ENCODE measurements at places on chromosomes 2 and 18.

DNA sequence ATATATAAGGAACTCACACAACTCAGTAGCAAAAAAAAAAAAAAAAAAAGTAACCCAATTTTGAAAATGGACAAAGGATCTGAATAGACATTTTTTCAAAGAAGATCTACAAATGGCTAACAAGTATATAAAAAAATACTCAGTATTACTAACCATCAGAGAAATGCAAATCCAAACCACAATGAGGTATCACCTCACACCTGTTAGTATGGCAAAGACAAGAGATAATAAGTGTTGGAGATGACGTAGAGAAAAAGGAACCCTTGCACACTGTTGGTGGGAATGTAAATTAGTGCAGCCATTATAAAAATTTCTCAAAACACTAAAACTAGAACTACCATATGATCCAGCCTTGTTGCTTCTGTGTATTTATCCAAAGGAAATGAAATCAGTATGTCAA, 5.8 kb upstream of the CNDP1 start:
- no peaks in the 10 kb centered on the region for H3K4me1 ChIP-seq
- peaks cover 5% of the 10 kb centered on the region for H3K36me3 ChIP-seq
- no peak overlapping the region for H3K4me3 ChIP-seq
- no peak for DNase-seq
- H3K27ac ChIP-seq = no peak overlapping the region

DNA sequence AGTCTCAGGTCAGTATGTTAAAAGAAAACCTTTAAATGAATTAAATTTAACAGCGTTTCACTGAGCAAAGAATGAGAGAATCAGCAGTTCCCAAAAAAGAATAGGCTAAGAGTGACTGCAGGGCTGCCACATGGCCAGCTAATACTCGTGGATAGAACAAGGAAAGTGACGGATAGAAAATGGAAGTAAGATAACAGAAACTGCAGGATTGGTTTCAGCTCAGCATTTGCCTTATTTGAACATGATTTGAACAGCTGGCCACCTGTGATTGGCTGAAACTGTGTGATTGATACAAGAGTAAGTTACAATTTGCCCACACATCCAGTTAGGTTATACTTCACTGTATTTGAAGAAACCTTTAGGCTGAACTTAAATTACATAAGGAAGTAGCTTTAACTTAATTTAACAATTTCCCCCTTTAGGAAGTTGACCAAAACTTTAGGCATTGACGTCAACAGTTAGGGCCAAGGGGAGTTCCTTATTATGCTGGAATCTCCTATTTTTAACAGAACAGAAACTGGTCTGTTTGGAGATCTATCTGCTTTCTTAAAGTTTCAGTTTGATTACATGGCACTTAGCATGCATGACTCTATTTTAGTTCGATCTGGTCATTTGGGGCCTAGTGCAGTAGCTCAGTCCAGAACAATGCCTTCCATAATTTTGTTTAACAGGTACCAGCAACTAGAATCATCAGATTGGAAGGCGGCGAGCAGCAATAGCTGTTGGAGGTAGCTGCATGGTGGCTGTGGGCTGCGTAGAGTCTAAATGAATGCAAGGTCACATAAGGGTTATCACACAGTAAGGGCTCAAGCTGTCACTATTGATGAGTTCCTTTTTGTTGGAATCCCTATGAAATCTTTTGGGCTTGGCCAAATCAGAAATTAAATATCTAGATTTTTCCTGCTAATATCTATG, 143.4 kb downstream of the TRIM43 start:
- H3K4me1 ChIP-seq = no peaks in the 10 kb centered on the region
- H3K4me3 ChIP-seq = no peak overlapping the region
- H3K36me3 ChIP-seq = no peaks in the 10 kb centered on the region
- H3K27me3 ChIP-seq = peaks cover 2% of the 10 kb centered on the region
- DNase-seq = no peak

GRCh38 chr2:8722986-8723385, 41.1 kb downstream of the ID2 start:
- no peak for DNase-seq
- H3K27me3 ChIP-seq = no peaks in the 10 kb centered on the region
- no peak overlapping the region for H3K27ac ChIP-seq
- H3K4me1 ChIP-seq = no peaks in the 10 kb centered on the region

- DNase-seq = no peak
- H3K36me3 ChIP-seq = peaks cover 21% of the 10 kb centered on the region
- no peak overlapping the region for H3K4me3 ChIP-seq
- H3K27ac ChIP-seq = no peak overlapping the region
- no peaks in the 10 kb centered on the region for H3K27me3 ChIP-seq
These were observed 13.4 kb downstream of the BCL11A start for GRCh38 chr2:60540074-60540473.

- peaks cover 2% of the 10 kb centered on the region for H3K36me3 ChIP-seq
- DNase-seq = no peak
- peaks cover 86% of the 10 kb centered on the region for H3K4me1 ChIP-seq
- H3K4me3 ChIP-seq = peak overlapping the region; percentile 43
These were observed 82.5 kb downstream of the GBX2 start for GRCh38 chr2:236085647-236086046.

DNA sequence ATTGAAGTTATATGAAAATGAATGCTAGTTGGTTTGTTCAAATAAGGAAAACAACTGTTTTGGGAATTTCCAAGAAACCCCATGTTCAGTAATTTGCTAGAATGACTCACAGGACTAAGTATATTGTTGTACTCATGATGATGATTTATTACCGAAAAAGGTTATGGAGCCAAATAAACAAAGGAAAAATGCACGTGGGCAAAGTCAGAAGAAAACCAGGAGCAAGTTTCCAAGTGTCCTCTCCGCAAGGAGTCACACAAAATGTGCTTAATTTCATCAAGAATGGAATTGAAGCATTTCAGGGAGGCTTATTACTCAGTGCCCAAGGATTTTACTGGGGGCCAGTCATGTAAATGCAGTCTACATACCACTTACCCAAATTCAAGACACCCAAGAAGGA, 1652.4 kb upstream of the TMEFF2 start:
- no peak for DNase-seq
- no peaks in the 10 kb centered on the region for H3K36me3 ChIP-seq
- H3K4me3 ChIP-seq = no peak overlapping the region
- peaks cover 28% of the 10 kb centered on the region for H3K4me1 ChIP-seq

- H3K4me3 ChIP-seq = no peak overlapping the region
- peaks cover 24% of the 10 kb centered on the region for H3K4me1 ChIP-seq
- no peak overlapping the region for H3K27ac ChIP-seq
- DNase-seq = no peak
- H3K36me3 ChIP-seq = peaks cover 2% of the 10 kb centered on the region
- H3K27me3 ChIP-seq = no peaks in the 10 kb centered on the region
These were observed 156.2 kb downstream of the SH3RF3 start for GRCh38 chr2:109285244-109285651.

- H3K36me3 ChIP-seq = peaks cover 18% of the 10 kb centered on the region
- DNase-seq = no peak
- H3K27ac ChIP-seq = peak overlapping the region; percentile 92
- H3K4me1 ChIP-seq = peaks cover 36% of the 10 kb centered on the region
These were observed 71.4 kb upstream of the ITGB6 start for GRCh38 chr2:160271171-160272086.

GRCh38 chr2:67970071-67970470, 92.7 kb downstream of the C1D start:
- no peak overlapping the region for H3K4me3 ChIP-seq
- no peaks in the 10 kb centered on the region for H3K4me1 ChIP-seq
- no peak for DNase-seq
- no peak overlapping the region for H3K27ac ChIP-seq
- no peaks in the 10 kb centered on the region for H3K36me3 ChIP-seq

DNA sequence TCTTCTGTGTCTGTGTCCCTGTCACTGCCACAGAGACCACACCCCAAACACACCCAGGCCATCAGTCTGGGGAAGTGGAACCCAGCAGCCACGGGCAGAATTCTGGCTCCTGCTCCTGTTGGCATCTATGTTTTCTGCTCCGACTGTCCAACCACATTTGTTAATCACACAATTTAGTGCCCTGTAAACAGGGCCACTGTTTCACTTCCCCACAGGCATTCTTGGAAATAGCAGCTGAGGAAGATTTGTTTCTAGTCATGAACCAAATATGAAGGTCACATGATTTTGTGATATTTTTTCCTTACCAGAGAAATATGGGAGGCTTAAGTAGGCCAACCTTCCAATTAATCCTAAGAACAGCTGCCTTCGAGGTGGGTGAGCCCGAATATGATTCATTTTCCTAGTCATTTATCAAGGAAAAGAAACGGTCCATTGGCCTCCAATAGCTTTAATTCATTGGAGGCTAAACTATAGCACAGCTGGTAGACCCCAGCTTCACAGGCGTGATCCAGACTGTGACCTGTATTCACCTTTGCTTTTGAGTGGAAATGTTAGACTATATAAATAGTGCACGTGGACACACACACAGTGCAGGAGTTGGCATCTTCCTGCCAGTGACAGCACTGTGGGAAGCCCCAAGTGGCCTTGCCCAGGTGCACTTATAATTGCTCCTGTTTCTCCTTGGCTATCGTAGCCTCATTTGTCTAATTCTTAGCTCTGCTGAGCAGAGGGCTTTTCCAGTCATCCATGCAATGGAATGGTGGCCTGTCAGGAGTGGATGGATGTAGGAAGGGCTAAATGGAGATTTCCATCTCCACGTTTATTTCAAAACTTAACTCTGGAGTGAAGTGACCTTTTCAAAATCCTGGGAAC, 267.9 kb downstream of the LPIN1 start:
- no peak for DNase-seq
- no peaks in the 10 kb centered on the region for H3K36me3 ChIP-seq
- H3K27ac ChIP-seq = no peak overlapping the region
- H3K4me1 ChIP-seq = 0 out of 2 replicates have a peak, but pooled peaks cover 7% of the 10 kb centered on the region
- no peak overlapping the region for H3K4me3 ChIP-seq

- H3K4me1 ChIP-seq = peaks cover 5% of the 10 kb centered on the region
- no peaks in the 10 kb centered on the region for H3K36me3 ChIP-seq
- peak overlapping the region; percentile 68 for H3K27ac ChIP-seq
- H3K27me3 ChIP-seq = no peaks in the 10 kb centered on the region
- DNase-seq = no peak
- H3K4me3 ChIP-seq = no peak overlapping the region
These were observed 71.1 kb downstream of the LDLRAD4 start for GRCh38 chr18:13289481-13290205.

- H3K36me3 ChIP-seq = no peaks in the 10 kb centered on the region
- no peak for DNase-seq
- peaks cover 8% of the 10 kb centered on the region for H3K4me1 ChIP-seq
These were observed 87.8 kb upstream of the THOC1 start for GRCh38 chr18:355678-356077.

GRCh38 chr2:196041786-196042185, 26.9 kb downstream of the DNAH7 start:
- H3K27ac ChIP-seq = no peak overlapping the region
- peaks cover 10% of the 10 kb centered on the region for H3K36me3 ChIP-seq
- no peak for DNase-seq

DNA sequence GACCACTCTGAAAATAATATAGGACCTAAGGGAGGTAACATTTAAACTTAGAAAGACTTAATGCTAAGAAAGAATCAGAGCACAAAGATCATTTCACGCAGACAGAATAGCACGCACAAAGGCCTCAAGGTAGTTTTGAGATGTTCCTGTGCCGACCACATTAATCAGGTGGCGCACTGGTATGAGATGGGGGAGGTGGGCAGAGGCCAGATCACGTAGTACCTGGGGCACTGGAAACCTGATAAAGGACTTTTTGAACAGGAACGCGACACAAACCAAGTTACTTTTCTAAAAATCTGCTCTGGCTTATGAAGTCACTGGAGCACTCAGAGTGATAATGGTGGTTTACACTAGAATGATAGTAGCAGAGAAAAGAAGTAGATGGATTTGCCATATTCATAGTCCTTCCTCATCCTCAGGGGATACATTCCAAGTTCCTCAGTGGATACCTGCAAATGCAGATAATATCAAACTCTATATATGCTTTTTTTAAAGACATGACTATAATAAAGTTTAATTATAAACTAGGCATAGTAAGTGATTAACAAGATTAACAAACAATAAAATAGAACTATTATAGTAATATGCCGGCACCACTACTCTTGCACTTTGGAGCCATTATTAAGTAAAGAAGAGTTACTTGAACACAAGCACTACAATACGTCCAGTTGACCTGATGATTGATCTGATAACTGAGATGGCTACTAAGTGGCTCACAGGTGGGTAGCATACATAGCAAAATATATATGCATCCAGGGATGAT, 42.6 kb upstream of the CDCA7 start:
- H3K27ac ChIP-seq = no peak overlapping the region
- H3K4me1 ChIP-seq = peaks cover 19% of the 10 kb centered on the region
- H3K27me3 ChIP-seq = no peaks in the 10 kb centered on the region
- no peak overlapping the region for H3K4me3 ChIP-seq

DNA sequence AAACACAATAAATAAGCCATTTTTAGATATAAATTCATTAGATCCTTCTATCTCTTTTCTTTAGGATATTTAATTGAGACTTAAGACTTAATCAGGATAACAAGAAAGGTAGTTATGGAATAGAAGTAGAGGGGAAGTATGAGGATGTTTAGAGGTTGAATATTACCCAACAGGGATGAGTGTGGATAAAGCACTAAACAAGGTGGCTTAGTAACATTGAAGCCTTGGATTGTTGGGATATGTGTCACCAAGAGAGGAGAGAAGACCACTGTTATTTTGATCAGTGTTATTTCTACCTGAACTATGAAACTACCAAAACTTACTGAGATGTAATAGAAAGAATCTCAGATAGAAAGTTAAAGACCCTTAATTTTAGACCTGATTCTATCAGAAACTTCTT, 405.7 kb downstream of the PIK3C3 start:
- peaks cover 8% of the 10 kb centered on the region for H3K4me1 ChIP-seq
- H3K4me3 ChIP-seq = no peak overlapping the region
- H3K27ac ChIP-seq = no peak overlapping the region

DNA sequence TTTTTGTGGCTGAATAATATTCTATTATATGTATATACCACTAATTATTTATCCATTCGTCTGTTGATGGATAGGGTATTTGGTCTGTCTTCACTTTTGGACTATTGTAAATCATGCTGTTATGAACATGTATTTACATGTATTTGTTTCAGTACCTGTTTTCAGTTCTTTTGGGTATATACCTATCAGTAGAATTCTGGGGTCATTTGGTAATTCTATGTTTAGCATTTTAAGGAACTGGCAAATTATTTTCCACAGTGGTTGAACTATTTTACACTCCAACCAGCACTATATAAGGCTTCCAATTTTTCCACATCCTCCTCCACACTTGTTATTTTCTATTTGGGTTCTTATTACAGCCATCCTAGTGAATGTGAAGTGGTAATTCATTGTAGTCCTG, 12.4 kb upstream of the TANK start:
- H3K36me3 ChIP-seq = peaks cover 37% of the 10 kb centered on the region
- no peaks in the 10 kb centered on the region for H3K27me3 ChIP-seq
- no peak for DNase-seq
